ENCODE measurements at places on chromosomes 7 and 10.

- DNase-seq: no peak
Observed at GRCh38 chr7:48976850-48977249, 52.5 kb downstream of the CDC14C start.

GRCh38 chr10:23291551-23292334 lies 52.9 kb downstream of the C10orf67 start:
- no peak for DNase-seq

DNA sequence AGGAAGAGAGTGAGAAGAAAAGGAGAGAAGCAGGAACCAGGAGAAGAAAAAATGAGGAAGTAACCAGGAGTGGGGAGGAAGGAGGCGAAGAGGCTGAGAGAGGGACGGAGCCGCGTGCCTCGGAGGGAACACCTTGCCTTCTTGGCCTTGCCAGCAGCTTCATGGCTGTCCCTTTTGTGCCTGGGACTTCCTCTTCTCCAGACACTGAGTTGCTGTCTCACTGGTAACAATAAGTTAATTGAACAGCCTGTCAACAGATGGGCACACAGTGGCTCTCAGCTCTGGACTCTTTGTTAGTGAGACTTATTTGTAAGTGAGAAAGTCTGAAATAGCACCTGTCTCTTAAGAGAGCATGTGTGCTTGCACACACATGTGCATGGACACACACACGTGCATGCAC lies 83.2 kb downstream of the GATA3 start:
- no peak for DNase-seq

DNA sequence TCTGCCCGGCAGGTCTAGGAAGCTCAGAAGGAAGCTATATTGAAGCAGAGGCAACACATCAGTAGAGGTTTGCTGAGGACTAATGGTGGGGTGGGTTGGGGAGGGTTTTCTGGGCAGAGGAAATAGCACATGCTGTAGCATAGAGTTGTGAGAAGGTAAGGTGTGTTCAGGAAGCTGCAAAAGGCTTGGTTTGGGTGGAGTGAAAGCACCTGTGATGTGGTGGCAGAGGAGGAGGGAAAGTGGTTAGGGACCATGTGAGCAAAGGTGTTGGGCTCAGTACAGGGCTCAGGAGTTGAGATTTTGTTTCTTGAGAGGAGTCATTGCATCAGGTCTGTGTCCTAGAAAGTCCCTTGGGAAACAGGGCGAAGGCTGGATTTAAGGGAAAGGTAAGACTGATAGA lies 294.6 kb downstream of the SORCS3 start:
- DNase-seq: no peak

GRCh38 chr7:24943096-24943948 lies 36.7 kb downstream of the OSBPL3 start:
- no peak for DNase-seq

- DNase-seq: no peak
Observed at GRCh38 chr7:47408675-47409074, 173.2 kb downstream of the TNS3 start.

- no peak for DNase-seq
Observed at GRCh38 chr7:7221599-7222038, 39.3 kb downstream of the C1GALT1 start.

- no peak for DNase-seq
Observed at GRCh38 chr7:116240024-116240668, 29.8 kb downstream of the TES start.

DNA sequence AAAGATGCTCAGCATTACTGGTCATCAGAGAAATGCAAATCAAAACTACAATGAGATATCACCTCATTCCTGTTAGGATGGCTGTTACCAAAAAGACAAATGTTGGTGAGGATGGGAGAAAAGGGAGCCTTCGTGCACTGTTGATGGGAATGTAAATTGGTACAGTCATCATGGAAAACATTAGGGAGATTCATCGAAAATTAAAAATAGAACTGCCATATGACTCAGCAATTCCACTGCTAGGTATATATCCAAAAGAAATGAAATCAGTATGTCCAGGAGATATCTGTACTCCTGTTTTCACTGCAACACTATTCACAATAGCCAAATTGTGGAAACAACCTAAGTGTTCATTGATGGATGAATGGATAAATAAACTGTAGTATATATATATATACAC lies 228.1 kb downstream of the ACTR3B start:
- DNase-seq: no peak

DNA sequence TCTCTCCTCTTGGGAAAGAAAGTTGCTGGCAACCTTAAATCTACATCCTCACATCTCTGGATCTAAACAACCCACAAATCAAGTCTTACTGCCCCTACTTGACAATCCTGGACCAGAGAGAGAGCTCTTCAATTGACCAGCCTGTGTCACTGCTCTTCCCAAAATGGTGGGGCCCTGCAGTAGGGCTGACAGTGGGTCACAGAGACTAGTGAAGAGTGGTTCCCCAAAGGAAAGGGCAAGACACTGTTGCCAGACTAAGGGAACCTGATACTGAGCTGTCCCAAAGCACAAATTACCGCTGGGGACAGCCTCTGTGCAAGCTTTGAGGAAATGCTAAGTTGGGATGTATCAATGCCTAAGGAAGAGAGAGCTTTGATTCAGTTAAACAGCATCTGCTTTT lies 4.5 kb upstream of the GPRIN2 start:
- DNase-seq: no peak

DNA sequence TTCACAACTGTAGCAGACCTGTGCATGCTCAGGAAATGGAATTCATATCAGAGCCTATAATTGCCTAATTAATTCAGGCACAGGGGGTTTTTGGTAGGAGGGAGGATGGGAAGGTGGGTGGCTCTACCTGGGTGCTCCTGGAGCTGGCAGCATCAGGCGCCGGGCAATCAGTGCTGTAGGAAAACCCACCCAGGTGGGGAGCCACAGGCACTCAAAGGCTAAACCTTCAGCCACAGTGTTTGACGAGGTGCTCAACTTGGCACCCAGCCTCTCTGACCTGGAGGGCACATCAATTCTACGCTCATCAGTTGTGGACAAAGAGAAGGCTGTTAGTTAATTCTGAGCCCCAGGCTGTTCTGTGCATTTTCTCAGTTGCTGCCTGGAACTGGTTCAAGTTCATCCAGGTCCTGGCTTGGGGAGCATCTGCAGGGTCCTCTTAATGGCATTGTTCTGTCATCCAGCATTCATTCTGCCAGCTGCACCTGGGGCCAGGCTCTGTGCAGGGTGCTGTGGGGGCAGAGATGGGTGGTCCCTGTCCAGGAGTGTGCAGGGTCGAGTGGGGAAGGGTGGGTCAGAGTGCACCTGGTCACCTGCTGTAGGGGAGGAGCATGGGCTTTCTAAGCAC lies 54.1 kb upstream of the NPTX2 start:
- DNase-seq: no peak

- DNase-seq: no peak
Observed at GRCh38 chr7:47380325-47381133, 201.4 kb downstream of the TNS3 start.

DNA sequence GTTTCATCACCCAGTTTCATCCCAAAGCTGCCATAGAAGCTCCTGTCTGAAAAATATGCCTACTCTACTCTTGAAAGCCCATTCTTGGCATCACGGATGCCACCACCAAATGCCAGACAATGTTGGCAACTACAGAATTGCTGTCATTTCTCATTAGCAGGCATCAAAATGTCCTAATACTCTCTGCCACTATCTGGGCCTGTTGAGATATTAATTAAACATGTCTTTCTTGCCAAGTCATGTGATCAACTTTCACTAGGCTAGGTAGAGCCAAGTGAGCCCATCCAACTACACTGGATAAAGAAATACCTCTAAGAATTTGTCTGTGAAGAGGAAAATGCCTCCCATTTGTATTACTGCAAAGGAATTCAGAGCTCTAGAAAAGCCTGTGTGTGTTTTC lies 1093.3 kb upstream of the C7orf33 start:
- DNase-seq: no peak

- DNase-seq: no peak
Observed at GRCh38 chr10:107085665-107086525, 78.6 kb downstream of the SORCS1 start.

DNA sequence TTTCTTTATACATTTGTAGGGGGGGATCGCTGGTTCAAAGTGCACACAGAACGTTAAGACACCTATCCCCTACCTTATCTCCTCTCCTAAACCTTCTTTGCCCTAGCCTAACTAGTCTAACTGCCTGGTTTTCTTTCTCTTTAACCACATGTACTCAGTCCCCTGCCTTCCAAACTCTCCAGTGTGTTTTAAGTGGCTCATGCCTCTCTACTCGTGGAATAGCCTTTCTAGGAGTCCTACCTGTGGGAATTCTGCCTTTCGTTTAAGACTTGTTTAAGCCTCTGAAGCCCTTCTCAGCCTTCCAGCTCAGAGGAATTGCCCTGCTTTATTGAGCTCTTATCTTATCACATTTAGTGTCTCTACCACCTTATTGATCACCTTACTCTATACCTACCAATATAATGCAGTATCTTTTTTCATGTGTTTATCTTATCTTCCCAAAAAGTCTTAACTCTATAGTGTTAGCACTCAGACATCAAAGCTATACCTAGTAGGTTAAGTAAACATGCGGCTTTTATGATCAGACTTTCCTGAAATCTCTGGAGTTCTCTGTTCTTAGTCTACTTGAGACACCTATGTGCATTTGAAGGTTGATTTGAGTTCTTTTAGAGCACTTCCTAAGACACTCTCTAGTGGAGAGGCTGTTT lies 50.7 kb downstream of the ARID5B start:
- no peak for DNase-seq

- DNase-seq: no peak
Observed at GRCh38 chr7:146094356-146094755, 22.2 kb upstream of the CNTNAP2 start.

GRCh38 chr7:68216051-68216450 lies 1219.4 kb downstream of the TYW1 start:
- no peak for DNase-seq

DNA sequence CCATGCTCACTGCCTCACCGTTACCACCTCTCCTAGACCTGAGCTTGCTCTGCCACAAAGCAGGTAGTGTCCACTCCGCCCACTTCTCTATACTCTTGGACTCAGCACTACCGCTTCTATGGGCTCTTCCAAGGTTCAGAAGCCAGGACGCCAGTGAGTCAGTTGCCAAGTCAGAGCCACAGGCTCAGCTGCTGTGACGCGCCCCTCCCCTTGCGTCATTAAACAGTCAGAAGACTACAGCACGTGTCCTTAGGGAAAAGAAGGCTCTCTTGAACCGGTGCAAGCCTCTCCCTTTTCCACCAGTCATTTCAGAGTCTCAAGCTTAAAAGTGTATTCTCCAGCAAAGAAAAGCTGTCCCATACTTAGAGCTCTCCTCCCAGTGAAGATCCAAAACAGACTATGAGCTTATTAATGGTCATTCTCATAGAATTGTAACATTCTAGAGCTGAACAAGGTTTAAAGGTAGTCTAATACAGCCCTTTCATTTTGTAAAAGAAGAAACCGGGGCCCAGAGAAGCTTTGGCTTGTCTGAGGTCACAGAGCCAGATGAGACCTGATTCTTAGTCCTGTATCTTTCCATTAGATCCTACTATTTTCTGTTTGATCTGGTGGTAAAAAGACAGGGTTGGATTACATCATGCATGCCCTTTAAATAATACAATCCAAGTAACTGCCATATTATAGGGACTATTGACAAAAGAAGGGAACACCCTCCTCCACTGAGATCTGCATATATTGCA lies 40.9 kb upstream of the MET start:
- DNase-seq: peak; percentile 51

GRCh38 chr7:123201901-123202300 lies 2.1 kb upstream of the SLC13A1 start:
- DNase-seq: no peak

DNA sequence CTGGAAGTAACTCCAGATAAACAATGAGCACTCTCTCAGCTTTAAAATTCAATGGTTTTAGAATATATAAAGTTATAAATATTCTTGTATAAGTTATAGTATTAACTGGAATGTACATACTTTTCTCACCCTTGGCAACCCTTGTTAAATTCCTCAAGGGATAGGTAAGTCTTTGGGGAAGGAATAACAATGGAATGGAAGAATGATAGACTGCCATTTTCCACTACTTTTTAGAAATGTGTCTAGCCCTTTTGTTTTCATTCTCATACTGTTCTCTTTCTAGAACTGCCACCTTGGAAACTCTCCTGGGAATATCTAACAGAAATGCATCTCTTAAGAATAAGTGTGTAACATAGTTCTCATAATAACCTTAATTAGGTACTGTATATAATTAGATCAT lies 8.3 kb downstream of the KIF5B start:
- DNase-seq: no peak

GRCh38 chr10:20760460-20760859 lies 136.7 kb downstream of the NEBL start:
- no peak for DNase-seq

- no peak for DNase-seq
Observed at GRCh38 chr7:111363099-111363498, 199.2 kb downstream of the IMMP2L start.

- DNase-seq: peak; percentile 18
Observed at GRCh38 chr7:71633551-71634008, 501.6 kb downstream of the GALNT17 start.

GRCh38 chr7:82548141-82548688 lies 104.6 kb upstream of the CACNA2D1 start:
- no peak for DNase-seq

GRCh38 chr10:71812016-71812912 lies 38.8 kb downstream of the PSAP start:
- no peak for DNase-seq

GRCh38 chr10:127836966-127837365 lies 55.8 kb downstream of the CLRN3 start:
- DNase-seq: no peak

DNA sequence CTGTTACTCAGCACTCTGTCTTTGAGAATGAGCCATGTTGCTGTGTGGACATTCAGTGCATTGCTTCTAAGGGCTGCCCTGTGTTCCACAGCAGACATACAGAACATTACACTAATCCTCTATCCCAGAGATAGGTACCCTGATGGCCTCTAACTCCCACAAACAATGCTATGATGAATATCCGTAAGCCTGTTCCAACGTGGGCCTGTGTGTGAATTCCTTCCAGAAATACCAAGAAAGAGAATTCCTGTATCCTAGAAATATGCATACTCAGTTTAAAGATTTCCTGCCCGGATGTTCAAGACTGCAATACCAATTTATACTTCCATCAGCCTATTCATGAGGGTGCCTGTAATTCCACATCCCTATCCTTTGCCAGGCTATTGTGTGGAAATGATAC lies 21.3 kb upstream of the ST8SIA6 start:
- DNase-seq: no peak

DNA sequence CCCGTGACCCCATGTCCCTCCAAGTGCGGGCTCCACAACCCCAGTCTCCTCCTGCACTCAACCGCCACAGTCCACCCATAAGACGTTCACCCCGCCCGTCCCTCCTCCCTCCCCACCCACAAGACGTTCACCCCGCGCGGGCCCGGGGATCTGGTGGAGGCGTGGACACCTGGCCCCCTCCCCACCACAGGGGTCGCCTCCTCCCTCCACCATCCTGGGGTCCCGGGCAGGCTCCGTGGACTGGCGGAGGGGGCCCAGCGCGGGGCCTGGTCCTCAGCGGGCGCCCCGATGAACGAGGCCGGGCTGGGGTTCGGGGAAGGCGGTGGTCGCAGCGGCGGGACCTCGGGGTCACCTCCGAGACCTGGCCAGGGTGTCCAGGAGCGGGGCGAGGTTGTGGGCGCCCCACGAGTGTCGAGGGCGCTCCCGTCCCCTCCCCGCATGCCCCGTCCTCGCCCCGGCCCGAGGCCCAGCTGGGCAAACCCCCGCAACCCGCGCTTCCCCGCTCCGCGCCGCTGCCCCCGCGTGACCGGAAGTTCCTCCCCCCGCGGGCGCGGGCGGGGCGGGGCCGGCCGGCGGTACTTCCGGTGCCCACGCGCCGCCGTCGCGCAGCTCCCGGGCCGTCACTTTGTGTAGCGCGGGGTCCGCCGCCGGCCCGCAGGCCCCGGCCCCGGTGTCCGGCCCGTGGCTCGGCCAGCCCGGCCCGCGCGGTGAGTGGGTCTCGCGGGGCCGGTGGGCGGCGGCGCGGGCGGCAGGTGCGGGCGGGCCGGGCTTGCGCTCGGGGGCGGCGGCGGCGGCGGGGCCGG lies at the start of gene ZNF316:
Gene ZNF316, plus strand, starts transcription at position 578 of the 803 bp plus-strand sequence. CDS start 5,092 bp downstream, outside the sequence.
- DNase-seq: no peak
